ENCODE measurements at places on chromosomes 1 and 21.
A peak's percentile ranks its signal among the peaks of the same experiment; 100 is the strongest.

DNA sequence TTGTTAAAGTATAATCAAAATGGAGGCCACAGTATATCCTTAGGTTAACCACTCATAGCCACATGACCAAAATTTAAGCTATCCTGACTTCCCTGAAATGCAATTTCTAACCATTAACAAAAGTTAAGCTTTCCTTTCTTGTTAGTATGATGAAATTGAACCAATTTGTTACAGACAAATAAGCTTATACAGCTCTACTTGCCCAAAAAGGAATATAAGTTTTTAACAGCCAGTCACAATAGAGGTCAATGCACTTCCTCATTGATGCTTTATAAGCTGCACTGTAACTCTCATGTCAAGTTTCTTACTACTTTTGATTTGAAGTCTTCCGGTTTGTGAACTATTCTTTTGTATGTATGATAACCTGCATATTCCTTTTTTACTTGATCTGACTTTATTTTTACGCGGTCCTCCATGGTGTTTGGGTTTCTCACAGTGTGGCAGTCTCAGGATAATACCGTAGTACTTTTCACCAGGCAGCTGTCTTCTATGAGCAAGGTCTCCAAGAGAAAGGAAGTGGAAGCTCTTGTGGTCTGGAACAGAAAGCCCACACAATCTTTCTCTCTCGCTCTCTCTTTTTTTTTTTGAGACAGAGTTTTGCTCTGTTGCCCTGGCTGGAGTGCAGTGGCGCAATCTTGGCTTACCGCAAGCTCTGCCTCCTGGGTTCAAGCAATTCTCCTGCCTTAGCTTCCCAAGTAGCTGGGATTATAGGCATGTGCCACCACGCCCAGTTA lies 331.6 kb downstream of the SRGAP2C start:
- DNase-seq = peak; percentile 20

DNA sequence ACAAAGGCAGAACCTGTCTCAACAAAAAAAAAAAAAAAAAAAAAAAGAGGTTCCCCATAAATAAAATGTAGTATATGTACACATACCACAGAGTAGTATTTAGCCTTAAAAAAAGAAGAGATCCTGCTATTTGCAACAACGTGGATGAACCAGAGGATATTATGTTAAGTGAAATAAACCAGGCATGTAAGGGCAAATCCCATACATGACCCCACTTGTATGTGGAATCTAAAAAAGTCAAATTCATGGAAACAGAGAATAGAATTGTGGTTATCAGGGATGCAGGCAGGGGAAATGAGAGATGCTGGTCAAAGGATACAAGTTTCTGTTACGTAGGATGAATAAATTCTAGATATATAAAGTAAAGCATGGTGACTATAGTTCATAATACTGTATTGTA lies 16.7 kb downstream of the SLC44A3 start:
- no peak for DNase-seq

GRCh38 chr1:224641030-224641429 lies 24.9 kb downstream of the CNIH3 start:
- DNase-seq = no peak

DNA sequence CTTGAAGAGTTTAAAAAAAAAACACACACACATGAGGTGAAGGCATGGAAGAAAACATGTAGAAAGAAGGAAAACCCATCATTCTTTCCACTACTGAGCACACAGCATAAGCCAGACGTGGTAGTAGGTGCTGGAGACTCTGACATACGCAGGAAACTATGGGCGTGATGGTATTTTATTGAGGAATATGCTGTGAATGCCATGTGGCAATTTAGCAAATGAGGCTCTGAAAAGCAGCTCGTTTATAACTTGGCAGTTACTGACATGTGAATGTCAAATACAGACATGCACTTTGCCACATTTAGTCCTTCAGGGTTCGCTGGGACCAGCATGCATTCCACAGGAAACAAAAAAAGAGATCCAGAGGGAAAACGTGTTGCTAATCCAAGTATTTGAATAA lies 74.3 kb upstream of the IFNAR2 start:
- no peak for DNase-seq

DNA sequence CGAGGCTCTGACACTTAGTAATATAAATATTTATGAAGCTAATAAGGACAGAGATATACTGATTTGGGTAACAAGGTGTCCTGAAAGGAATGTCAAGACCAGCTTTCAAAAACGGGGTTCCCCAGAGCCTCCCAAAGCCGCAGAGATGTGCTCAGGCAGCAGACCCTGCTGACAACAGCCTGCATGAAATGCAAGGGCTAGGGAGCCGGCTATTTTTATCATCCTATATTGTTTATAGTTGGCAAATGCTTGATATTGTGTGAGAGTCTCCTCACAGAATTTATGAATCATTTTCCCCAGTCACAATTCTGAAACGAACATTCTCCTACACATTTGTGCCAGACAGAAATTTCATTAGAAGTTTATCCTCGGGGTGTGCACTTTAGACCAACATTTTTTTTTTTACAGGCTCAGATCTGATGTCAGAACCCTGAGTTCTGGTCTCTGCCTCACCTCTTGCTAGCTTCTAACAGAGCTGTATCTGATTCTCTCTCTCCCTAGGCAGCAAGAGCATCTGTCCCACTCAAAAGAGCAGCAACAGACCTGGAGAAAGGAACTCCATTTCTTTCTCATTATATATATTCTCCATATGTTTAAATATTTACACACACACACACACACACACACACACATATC lies 302.3 kb upstream of the PLD5 start:
- no peak for DNase-seq

Data from left ventricle myocardium inferior (tissue), 1 donor.